HepG2 (cell line): ENCODE measurements at places on chromosomes 5 and 9. TPM values are rescaled to one million over a fixed set of nuclear protein-coding genes. Genes with fewer than 3 reads are reported as not detected.

DNA sequence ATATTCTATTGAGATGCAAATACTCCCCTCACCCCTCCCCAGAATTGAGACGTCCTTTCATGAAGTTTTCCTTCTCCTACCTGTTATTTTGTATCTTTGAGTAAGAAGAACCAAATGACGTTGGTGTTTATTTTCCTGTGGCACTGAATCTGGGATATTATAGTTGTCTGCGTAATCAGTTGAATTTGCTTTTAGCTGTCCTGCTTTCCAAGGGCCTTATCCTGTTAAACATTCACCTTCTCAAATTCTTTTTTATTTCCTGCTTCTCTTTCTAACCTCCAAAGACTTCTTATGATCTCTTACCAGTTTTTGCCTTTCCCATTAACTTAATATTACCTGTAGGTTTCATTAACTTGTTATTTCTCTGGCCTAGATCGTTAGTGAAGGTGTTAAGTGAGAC is 1254.9 kb upstream of the WWC1 start:
- no peak overlapping the region for H3K27ac ChIP-seq
- H3K36me3 ChIP-seq = no peaks in the 10 kb centered on the region
- no peaks in the 10 kb centered on the region for H3K4me1 ChIP-seq
- no peak for DNase-seq
- no peak overlapping the region for H3K4me3 ChIP-seq
- no peaks in the 10 kb centered on the region for H3K27me3 ChIP-seq

Gene FRMD3
- total RNA-seq = 7.7 and 9.6 TPM in 2 replicates

Gene SLC45A2
- 0.22 TPM in 1 of 2 replicates, not detected in the other for total RNA-seq

Gene SPINK4
- 0.53 and 0.98 TPM in 2 replicates for total RNA-seq

DNA sequence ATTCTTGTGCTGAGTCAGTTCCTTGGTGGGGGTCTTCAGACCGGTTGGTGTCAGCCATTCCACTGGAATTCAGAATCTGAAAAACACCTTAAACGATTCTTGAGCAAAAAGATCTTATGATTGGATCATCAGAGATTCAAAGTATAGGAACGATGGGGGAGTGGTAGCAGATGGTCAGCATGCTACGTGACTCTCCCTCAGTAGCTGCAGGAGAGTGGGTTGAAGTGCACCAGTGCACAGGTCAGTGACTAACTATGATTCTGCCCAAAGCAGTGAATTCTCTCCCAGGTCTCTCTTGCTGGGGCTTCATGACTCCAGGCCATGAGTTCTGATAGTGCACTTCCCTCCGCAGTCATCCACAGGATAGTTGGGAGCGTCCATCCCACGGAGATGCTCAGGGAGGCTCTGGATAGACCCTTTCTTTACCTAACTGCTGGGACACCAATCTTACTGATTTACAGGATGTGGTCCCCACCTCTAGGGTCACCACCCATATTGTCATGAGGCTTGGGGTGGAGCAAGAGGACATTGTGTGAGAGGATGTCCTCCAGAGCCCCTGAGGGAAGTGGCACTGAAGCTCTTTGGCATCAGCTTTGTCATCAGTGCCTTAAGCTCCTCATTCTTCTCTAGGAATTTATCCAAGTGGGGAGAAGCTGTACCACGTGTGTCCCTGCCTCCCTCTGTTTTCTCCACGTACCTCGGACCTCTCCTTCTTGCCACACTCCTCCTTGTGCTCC is 62.0 kb downstream of the RASGRF2 start:
- H3K4me3 ChIP-seq = no peak overlapping the region
- no peaks in the 10 kb centered on the region for H3K27me3 ChIP-seq
- H3K4me1 ChIP-seq = peaks cover 52% of the 10 kb centered on the region
- H3K36me3 ChIP-seq = peaks cover 2% of the 10 kb centered on the region
- H3K27ac ChIP-seq = no peak overlapping the region
- DNase-seq = no peak

DNA sequence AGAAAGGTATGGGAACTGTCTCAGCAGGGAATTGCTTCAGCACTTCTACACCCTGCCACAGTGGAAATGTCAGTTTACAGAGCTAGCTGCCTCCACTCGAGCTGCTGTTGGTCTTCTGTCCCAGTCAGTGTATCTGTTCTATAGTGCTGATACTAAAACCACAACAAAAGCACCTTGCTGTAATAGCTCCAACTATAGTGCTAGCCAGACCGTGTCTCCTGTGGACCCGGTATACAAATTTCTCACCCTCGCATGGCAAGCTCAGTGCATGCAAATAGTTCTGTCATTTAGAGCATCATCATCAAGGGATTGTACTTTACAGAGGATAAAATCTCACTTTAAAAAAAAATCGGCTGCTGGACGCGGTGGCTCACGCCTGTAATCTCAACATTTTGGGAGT is 51.5 kb upstream of the IQGAP2 start:
- no peak for DNase-seq
- no peaks in the 10 kb centered on the region for H3K4me1 ChIP-seq
- H3K27me3 ChIP-seq = no peaks in the 10 kb centered on the region
- no peaks in the 10 kb centered on the region for H3K36me3 ChIP-seq
- no peak overlapping the region for H3K27ac ChIP-seq
- no peak overlapping the region for H3K4me3 ChIP-seq

GRCh38 chr5:62572918-62573514 is 5.6 kb upstream of the LRRC70 start:
- H3K27ac ChIP-seq = no peak overlapping the region
- peaks cover 2% of the 10 kb centered on the region; the same call in 1 of the 2 replicates for H3K36me3 ChIP-seq
- H3K4me1 ChIP-seq = no peaks in the 10 kb centered on the region
- no peak for DNase-seq
- H3K4me3 ChIP-seq = no peak overlapping the region
- H3K27me3 ChIP-seq = no peaks in the 10 kb centered on the region

- H3K27me3 ChIP-seq = no peaks in the 10 kb centered on the region
- peak; percentile 25 for DNase-seq
- no peaks in the 10 kb centered on the region; the same call in 1 of the 2 replicates for H3K36me3 ChIP-seq
- H3K4me1 ChIP-seq = peaks cover 15% of the 10 kb centered on the region
These were observed 181.8 kb downstream of the CRB2 start for GRCh38 chr9:123537809-123538208.

Gene SHOC1
- total RNA-seq = not detected in 2 replicates

- peaks cover 31% of the 10 kb centered on the region for H3K4me1 ChIP-seq
- H3K4me3 ChIP-seq = no peak overlapping the region
- H3K36me3 ChIP-seq = peaks cover 5% of the 10 kb centered on the region
These were observed 26.8 kb upstream of the TJP2 start for GRCh38 chr9:69147041-69147834.

- H3K4me1 ChIP-seq = peaks cover 21% of the 10 kb centered on the region
- peaks cover 43% of the 10 kb centered on the region for H3K36me3 ChIP-seq
- DNase-seq = no peak
- no peak overlapping the region for H3K27ac ChIP-seq
- no peak overlapping the region for H3K4me3 ChIP-seq
These were observed 7.8 kb downstream of the DPP7 start for GRCh38 chr9:137106662-137107250.

Gene PCDHAC2
- total RNA-seq = not detected in 2 replicates
